CD4-positive, alpha-beta T cell treated with Interleukin-6 at 100 ng/mL for 8 hours (primary cell): ENCODE measurements at places on chromosomes 11 and 22.
A peak's percentile ranks its signal among the peaks of the same experiment; 100 is the strongest.

DNA sequence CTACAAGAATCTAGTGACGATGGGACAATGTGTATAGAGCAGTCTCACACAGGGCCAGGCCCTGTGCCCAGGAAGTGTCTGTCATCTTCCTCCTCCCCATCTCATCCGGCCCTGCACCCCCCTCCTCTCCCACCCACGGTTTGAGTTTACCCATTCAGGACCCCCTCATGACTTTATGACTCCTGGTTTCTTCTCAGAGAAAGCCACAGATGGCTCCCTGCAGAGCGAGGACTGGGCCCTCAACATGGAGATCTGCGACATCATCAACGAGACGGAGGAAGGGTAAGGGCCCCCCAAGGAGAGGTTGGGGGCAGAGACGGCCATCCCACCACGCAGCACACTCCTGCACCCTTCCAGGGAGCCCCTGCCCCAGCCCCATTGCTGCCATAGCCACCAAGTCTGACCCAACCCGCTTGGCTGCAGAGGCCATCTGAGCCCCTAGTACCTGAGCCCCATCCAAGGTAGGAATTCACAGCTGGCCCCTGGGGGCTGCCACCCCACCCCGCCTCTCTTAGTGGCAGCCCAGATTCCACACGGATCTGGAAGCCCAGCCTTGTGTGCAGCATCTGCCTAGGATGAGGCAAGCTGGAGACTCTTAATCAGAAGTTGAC lies 18.1 kb downstream of the TOM1 start:
- no peak for DNase-seq

DNA sequence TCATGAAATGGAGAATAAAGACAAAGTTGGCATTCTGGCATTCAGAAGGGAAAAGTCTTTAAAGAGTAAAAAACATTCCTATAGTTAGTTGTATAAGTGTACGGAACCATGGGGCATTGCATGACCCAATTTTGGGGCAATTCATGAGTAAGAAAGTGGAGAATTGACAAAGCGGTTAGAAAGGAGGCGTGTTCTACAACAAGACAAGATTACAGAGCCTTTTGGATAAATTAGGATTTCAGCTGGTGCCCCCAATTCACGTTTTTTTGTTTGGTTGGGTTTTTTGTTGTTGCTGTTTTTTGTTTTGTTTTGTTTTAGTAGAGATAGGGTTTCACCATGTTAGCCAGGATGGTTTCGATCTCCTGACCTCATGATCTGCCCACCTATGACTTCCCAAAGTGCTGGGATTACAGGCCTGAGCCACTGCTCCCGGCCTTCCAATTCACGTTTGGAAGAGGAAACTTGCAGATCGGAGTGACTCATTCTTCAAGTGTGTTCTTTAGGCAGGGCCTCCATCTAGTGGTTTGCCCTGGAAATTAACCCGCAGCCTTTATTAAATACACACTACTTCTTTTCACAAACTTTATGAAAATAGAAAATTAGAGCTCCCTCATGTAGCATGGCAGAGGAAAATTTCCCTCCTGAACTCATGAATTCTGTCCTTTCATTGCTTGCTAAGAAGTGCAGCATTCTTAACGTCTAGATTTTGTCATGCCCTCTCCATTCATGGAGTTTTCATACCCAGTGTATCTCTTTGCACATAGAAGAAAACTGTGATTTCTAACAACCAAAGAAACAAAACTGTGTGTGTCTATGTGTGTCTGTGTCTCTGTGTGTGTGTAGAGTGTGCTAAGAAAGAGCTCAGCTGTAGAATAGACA lies 118.1 kb downstream of the BBOX1 start:
- DNase-seq, result no peak

DNA sequence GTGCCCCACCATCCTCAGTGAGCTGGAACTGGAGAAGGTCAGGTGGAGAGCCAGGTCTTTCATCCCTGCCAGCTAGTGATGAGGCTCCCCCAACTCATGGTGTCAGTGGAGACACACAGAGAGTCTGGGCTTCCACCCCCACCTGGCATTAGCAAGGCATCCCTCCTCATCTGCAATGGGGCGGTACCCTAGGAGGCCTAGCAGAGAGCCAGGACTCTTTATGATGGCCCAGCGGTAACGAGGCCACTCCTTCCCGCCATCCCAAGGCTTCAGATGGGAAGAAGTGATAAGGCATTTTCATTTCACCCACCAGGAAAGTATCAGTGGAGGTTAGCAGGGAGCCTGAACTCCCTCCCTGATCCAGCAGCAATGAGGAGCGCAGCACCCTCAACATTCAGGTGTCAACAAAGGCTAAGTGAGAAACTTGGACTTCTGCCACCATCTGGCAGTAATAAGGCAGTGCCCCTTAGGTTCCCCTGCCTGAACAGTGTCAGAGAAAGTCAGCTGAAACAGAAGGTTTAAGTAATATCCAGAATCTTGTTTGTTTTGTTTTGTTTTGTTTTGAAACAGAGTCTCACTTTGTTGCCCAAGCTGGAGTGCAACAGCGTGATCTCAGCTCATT lies 40.5 kb upstream of the FBLN1 start:
- DNase-seq, result no peak

- DNase-seq, result no peak
Measured at GRCh38 chr11:60910711-60911380, 3.1 kb upstream of the TMEM109 start.

- DNase-seq, result no peak
Measured at GRCh38 chr22:22937894-22938480, 50.4 kb downstream of the IGLL5 start.

GRCh38 chr11:44320289-44320973 lies 10.5 kb upstream of the ALX4 start:
- DNase-seq, result no peak

DNA sequence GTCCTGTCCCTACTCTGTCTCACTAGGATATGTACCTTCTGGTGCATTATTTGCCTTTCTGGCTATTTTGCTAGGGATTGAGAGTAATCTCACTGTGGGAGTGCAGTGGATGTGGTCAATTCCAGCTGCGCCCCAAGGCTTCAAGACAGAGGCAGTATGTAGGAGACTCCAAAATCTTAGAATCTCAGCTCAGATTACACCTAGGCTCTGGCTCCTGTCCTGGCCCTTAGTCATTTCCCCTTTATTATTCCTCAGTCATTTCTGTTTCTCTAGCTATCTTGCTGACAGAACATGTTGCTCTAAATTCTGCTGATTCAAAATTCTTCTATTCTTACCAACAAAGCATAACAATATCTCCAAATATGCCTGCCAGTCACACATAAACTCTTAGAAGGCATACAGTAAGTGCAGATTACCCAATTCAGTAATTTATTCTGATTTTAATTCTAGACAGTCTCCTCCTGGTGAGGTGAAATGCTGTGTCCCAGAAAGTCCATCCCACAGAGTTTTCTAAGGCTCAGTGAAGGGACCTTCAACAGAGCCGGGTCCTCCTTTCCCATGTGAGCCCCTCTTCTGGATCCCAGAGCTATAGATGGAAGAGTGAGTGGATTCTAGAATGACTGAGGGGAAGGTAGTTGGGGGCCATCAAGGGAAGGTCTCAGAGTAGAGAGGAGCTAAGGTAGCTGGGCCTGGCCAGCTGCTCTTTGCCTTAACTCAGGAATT lies 24.3 kb upstream of the GLYATL1 start:
- DNase-seq, result no peak

- DNase-seq, result no peak
Measured at GRCh38 chr11:104098555-104098954, 62.1 kb downstream of the DDI1 start.

- no peak for DNase-seq
Measured at GRCh38 chr11:61168042-61168688, 6.9 kb upstream of the VPS37C start.

GRCh38 chr11:60970369-60970774 lies 1.1 kb upstream of the CD6 start:
- peak; percentile 81 for DNase-seq

GRCh38 chr22:47673557-47673956 lies 911.1 kb downstream of the TBC1D22A start:
- no peak for DNase-seq

DNA sequence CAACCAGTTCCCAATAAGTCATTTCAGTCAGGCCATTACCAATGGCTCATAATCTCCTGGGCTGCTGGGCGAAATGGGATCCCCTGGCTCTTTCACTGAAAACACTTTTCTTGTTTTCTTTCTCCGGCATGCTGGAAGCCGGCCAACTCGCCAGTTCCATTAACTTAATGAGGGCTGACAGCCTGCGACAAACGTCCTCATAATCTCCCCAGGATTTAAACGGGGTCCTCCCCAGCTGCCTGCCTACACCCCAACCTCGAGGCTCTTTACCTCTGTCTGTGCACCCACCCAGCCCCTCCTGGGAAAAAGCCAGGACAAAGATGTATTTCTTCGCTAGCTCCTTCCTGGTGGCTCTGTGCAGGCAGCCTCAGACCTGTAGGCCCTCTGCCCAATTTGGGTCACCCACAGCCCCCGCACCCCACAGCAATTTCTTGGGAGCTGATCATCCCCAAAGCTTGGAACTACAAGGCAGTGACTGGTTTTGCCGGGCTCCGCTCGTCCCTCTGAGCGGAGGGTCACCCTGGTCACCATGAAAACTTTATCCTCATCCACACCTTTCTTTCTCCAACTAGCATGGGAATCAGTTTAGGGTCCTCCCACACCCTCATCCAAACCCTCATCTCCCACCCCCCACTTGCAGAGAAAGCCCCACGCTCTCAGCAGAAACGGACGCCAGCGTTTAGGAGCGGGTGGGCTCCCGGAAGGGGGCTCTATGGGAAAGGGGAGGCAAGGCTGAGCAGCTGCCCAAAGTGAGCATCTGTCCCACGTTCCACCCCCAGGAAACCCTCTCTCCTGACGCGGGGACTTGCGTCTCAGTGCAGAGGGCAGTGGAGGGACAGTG lies 51.1 kb upstream of the KCNQ1OT1 start:
- no peak for DNase-seq

- DNase-seq, result no peak
Measured at GRCh38 chr11:10514709-10515108, 26.3 kb downstream of the RNF141 start.

GRCh38 chr11:127345819-127346459 lies 345.4 kb upstream of the KIRREL3 start:
- DNase-seq, result no peak

DNA sequence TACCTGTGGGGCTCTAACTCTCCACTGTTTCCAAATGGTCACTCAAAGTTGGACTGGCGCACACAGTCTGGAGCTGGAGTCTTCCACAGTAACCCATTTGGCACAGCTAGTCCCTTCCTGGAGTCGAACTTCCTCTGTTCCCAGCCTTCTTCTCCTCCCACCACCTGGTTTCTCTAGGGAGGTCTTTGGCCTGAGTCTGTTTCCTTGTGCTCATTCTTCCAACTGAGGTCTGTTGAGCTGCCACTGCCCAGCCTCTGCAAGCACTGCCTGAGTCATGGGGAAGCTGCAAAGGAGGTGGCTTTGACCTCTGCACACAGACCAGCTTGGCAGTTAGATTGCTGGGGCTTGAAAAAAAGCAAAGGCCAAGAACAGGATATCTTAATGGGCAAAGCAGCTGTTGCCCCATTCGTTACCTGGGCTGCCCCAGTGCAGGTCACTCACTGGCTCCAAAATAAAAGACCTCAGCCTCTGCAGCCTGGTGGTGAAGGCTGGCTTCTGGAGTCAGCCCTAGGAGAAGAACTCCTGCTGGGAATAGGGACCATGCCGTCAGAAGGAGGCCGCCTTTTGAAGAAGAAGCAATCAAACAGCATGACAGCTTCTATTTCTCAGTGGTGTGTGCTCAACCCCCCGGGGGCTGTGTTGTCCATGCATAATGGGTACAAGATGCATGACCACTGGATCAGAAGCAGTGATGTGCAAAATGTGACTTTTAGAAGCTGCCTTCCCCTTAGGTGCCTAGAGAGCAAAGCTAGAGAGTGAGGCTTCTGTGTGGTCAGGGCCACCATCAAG lies 3.0 kb downstream of the ADAMTS15 start:
- DNase-seq, result no peak

DNA sequence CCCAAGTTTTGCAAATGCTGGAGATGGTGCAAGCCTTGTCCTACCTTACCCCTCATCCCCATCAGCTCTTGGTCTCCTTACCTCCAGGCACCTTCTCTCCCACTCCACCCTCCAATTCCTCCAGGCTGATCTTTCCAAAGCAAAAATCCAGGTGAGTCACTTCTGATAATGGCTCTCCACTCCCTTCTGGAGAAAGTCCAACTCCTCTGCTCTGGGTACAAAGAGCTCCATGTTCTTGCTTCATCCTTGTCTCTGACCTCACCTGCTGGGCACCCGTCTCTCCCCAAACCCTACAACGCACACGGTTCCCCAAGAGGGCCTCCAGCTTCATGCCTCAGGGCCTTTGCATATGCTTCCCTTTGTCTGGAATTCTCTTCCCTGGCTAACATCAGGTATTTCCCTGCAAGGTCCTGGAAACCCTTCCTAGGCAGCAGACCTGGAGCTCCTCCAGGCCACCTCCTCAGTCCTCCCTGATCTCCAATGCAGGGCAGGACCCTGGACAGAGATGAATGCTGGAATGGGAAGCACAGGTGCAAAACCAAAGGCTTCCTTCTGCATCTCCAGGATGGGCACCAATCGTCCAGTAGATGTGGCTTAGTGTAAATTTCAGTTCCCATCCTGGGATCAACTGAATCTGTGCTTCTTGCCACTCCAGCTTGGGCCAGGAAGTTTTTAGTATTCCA lies 22.7 kb downstream of the IFT27 start:
- no peak for DNase-seq

- no peak for DNase-seq
Measured at GRCh38 chr22:27588268-27588667, 213.3 kb downstream of the MN1 start.

GRCh38 chr11:35938231-35938630 lies 5.6 kb upstream of the LDLRAD3 start:
- no peak for DNase-seq

DNA sequence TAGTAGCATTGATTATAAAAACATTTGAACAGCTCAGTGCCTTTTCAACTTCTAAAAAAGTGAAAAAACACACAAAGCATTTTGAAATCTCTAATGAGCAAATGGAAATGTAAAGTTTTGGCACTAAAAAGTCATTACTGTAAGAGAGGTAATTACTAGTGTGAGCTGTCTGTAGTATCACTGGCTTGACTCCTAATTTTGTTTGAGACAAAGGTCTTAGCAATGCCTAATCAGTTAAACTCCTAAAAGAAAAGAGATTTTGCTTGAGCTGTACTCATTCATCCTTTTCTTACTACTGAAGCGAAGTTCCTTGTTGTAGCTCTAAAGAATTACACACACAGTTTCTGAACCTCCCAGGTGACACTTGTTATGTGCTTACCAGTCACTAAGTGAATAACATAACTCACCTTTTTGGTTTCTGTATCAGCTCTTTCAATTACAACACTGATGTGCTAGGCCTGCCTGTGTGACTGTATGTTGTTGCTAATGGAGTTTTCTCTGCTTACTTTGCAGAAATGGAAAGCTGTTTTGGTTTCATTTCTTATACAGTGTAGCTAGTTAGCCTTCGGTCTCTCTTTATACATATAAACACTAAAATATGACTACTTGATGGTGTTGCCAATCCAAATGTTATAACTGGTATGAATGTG lies 924.4 kb upstream of the TENM4 start:
- no peak for DNase-seq

DNA sequence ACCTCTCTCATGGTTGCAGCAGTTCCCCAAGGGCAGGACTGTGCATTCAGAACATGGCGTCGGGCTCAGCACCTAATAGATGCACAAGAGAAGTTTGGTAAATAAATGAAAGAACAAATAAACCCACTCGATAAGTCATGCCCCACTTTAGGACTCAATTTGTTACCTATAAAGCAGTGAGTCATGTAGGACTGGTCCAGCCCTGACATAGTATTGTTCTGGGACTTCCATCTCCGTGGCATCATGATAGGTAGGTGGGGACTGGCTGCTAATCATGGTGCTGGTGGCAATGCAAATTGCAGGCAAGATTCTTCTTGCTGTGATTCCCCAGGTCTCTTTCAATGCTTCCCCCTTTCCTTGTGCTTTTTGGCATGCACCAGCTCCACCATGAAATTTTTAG lies 118.2 kb upstream of the CSNK2A3 start:
- no peak for DNase-seq
